Stimulated activated CD8-positive, alpha-beta memory T cell treated with anti-CD3 and anti-CD28 coated beads, Interleukin-2, amount 100 ng/mL, for 48 hours (primary cell): ENCODE measurements at places on chromosomes 16 and 17.

GRCh38 chr16:81937305-81938038 is 73.8 kb downstream of the SDR42E1 start:
- no peak for DNase-seq

DNA sequence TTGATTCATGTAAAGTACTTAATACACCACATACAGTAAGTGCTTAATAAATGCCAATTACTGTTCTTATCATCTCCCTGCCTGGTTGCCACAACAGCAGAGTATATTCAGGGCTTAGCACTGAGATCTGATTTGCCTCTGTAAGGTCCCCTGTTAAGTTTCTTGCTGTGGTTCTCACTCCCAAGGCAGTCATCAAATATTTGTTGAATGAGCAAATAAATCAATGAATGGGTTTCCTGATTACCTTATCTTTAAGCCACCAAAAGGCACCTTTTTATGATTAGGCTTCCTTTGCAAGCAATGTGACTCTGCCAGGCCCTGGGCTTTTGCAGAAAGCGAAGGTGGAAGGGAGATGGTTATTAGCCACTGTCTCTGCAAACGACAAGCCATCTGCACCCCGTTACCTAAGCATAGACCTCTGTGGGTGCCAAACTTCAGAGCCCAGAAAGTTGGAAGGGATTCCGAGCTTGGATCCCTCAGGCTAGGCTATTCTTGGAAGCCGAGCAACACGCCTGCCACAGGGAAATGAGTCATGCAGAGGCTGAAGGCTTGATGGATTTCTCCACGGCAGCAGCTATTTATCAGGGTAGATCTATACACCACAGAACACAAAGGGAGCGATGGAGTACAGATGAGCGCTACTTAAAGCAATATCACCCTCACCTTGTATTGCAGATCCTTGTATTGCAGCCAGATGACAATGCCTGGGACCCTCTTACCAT is 102.0 kb downstream of the GRIN2A start:
- DNase-seq, result no peak

- DNase-seq, result no peak
These were observed 217.6 kb upstream of the KCNJ16 start for GRCh38 chr17:69857412-69857835.

DNA sequence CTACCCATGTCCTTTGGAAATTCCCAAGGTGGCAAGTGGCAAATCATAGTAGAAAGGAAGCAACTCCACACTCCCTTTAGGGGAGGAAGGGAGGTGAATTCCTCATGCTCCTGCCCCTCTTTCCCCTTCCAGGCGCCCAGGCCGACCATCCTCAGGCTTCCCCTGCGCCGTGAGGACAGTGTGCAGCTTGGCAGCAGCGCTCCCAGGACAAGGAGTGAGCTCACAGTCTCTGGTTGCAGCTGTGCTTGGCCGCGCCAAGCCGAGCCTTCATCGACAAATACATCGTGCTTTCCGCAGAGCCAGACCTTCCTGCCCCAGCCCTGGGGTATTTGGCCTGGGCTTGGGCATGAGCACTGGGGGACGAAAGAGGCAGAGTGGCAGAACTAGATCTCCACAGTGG is 112.6 kb downstream of the ENGASE start:
- DNase-seq, result no peak

- DNase-seq, result no peak
These were observed 269.4 kb downstream of the BCAS3 start for GRCh38 chr17:60947100-60947499.

DNA sequence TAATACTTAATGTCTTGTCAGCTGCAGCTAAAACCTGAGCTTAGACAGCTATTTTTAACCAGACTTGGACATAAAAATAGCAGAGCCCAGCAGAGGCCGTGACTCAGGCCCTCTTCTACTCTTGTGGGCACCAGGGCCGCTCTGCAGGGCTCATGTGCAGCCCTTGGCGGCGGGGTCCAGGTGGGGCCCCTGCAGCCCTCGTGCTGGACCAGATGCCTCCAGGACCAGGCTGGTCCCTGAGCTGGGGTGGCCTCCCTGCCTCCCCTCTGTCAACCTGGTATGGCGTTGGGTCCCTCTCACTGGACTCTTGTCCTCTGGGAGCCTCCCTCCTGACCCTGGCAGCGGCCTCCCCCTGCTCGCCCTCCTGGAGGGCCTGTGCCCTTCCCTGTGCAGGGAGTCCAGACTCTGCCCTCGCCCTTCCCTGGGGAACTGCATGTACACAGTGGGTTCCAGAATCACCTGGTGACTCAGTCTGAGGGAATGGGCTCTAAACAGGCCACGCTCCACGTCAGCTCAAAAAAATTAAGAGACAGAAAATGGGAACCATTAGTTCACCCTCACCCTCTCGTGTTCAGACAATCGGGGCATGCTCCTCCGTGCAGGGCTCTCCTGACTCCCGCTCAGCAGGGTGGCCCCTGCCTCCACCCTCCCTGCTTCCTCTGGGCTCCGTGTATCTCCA is 9.7 kb downstream of the CDK5R1 start:
- DNase-seq, result no peak

DNA sequence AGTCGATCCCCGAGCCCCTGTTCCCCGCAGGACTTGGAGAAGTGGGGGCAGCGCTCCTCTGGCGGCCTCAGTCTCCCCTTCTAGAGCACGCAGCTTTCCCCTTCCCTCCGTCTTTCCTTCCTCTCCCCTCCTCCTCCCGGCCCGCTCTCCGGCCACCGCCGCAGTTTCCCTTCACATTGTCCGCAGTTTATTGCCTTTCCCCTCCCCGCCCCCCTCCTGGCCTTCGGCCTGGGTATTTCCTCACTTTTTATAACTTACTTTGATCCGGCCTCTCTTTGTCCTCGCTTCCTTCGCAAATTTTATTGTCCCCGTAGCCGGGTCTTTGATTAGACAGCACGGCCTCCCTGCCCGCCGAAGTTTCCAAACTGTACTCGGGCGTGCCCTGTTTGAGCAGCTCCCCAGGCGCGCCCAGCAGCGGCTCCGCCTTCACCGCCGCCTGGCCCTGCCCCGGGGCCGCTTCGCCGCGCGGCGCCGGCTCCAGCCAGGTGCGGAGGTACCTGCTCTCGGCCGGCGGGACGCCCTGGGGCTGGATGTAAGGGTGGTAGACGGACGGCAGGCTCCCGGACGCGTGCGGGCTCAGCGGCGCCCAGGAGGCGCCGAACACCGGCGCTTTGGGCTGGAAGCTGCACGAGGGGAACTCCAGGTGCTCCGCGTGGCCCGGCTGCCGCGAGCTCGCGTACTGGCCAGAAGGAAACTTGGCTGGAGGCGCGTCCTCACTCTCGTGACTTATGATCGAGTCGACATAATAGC is 488 bp downstream of the HOXB9 start:
- no peak for DNase-seq

DNA sequence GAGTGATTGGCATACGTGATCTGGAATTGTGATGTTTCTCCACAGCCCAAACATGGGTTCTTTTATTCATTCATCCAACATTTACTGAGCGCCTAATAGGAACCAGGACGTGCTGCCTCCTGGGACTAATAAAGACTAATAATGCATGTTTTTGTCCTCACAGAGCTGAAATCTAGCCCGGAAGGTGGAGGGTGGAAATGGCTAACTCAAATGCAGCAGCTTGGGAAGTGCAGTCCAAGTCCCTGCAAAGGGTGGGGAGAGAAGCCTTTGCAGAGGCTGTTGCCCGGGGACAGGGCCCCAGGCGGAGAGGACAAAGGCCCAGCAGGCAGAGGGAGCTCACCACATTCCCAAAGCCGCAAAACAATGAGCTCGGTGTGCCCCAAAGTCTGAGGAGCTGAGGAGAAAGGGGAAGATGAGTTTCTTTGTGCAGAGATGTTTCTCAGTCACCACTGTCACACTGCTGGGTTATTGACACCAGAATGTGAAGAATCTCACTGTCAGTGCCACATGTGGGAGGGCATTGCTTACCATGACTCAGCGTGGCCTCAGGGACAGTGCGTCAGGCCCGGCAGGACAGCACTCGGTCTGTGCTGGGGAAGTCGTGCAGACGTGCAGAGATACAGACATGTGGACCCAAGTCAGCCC is 118.2 kb upstream of the CHMP6 start:
- DNase-seq, result no peak

DNA sequence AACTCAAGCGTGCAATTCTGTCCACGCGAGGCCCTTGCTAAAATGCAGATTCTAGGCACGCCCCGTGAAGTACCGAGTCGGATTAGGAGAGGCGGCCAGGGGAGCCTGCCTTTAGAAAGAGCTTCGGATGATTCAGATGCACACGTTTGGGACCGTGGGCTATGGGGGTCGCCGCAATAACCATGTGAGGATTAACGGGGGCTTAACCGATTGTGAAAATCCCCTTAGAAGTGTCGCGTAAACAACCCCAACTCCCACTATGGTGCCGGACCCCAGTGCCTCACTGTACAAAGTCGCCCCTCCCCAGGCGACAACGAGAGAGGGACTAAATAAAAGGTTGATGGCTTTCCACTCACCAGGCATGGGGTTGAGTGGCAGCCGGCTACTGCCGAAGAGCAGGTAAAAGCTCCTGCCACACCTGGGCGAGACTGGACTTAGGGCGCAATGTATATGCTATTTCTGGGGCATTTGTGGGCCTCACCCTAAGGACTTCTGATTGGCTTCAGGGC is 635 bp upstream of the SP2 start:
- DNase-seq, result peak; percentile 9

- DNase-seq, result no peak
These were observed 14.7 kb downstream of the CCR7 start for GRCh38 chr17:40550608-40551007.

- DNase-seq, result no peak
These were observed 11.3 kb upstream of the SLC39A11 start for GRCh38 chr17:73103641-73104335.

- DNase-seq, result no peak
These were observed 575.9 kb downstream of the WWOX start for GRCh38 chr16:78675312-78675711.

GRCh38 chr16:9417898-9418297 is 326.5 kb downstream of the HAPSTR1 start:
- no peak for DNase-seq

DNA sequence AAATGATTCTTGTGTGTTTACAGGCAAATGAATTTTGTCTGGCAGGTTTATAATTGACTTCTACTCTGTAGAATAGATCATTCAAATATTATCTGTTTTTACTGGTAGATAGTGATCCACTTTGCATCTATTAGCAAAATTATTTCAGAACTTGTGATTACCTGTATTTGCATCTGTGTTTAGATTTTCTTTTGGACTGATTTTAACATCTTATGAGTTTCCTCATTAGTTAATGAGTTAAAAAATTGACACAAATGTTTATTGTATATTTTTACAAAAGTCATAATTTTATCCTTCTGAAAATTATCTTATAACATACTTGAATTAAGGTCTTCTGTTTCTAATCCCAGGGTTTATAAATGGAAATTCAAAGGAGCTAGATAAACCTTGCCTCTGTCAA is 132.0 kb upstream of the KCNJ16 start:
- no peak for DNase-seq

- no peak for DNase-seq
These were observed 1.6 kb downstream of the ZNF423 start for GRCh38 chr16:49854188-49854795.

DNA sequence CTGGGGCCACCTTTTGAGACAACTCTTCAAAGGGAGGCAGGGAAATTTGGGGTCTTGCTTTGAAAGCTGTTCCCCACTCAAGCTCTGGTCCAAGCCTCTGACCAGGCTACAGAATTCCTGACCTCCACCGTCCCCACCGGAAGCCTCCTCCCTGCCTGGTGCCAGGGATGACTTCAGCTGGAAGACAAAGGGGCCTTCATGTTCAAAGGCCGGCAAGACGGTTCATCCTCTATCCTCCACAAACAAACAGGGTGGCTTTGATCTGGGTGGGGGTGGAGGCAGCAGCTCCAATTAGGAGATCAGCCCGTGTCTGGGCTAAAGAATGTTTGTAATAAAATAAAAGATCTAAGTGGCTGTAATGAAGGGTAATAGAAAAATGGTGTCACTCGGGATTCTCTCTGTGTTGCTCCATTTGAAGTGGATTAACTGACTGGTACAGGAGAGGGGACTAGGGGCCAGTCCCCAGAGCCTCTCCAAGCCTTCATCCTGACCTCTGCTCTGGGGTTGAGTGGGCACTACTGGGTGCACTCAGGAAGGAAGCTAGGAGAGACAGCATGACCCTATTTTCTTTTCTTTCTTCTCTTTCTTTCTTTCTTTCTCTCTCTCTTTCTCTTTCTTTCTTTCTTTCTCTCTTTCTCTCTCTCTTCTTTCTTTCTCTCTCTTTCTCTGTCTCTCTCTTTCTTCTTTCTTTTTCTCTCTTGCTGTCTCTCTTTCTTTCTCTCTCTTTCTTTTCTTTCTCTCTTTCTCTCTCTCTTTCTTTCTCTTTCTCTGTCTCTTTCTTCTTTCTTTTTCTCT is 27.5 kb upstream of the NKD1 start:
- no peak for DNase-seq

GRCh38 chr16:77885571-77886295 is 97.4 kb downstream of the VAT1L start:
- DNase-seq, result no peak

DNA sequence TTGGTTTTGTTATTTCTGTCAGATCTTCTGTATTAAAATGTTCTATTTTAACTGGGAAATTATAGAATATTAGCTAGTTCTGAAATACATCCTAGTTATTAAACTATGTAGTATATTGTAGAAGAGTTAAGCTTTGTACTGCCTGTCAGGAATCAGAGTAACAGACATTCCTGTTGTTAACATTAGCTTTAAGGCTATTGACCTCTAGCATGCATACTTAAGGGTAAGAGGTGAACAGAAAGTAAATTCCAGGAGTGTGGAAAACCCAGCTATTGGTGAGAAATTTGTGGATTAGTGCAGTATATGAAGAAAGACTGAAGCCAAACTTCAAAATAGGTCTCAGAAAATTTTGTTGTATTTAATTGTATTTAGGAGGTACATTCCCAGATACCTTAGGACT is 111.3 kb downstream of the CHD9 start:
- DNase-seq, result no peak

DNA sequence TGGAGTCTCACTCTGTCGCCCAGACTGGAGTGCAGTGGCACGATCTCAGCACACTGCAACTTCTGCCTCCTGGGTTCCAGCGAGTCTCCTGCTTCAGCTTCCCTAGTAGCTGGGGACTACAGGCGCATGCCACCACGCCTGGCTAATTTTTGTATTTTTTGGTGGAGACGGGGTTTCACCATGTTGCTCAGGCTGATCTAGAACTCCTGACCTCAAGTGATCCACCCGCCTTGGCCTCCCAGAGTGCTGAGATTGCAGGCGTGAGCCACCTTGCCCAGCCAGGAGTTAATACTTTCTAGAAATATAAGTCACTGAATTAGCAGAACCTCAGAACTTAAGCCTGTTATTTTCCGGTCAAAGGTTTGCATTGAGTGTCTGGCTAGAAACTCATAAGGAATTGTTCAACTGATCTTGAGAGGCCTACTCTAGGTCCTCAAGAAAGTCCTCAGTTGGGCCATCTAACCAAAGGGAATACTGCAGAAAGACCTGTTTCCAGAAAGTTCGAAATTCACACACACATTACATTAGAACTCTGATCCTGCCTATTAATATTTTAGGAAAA is 1.4 kb downstream of the TMEM220 start:
- no peak for DNase-seq

GRCh38 chr17:74687886-74688285 is 24.8 kb downstream of the CD300LF start:
- no peak for DNase-seq

DNA sequence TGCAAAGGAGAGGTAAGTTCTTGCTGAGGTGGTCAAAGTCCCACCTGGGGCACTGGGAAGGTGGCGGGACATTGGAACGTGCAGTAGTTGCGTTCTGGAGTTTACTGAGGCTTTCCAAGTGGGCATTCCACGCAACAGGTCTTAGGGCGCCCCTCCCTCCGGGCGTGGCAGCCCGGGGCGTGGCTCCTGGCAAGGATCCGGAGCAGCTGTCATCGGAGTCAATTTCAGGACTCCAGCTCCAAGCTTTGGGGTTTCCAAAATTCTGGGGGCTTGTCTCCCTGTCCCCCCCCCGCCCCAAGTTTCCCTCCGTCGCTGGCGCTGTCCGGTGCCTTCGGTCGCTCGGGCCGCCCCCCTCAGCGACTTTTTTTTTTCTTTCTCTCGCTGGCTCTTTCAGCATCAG is 43.1 kb upstream of the AMZ2 start:
- no peak for DNase-seq
